ENCODE measurements at places on chromosomes 3 and 15. TPM values are rescaled to one million over a fixed set of nuclear protein-coding genes. Genes with fewer than 3 reads are reported as not detected.
A peak's percentile ranks its signal among the peaks of the same experiment; 100 is the strongest.

DNA sequence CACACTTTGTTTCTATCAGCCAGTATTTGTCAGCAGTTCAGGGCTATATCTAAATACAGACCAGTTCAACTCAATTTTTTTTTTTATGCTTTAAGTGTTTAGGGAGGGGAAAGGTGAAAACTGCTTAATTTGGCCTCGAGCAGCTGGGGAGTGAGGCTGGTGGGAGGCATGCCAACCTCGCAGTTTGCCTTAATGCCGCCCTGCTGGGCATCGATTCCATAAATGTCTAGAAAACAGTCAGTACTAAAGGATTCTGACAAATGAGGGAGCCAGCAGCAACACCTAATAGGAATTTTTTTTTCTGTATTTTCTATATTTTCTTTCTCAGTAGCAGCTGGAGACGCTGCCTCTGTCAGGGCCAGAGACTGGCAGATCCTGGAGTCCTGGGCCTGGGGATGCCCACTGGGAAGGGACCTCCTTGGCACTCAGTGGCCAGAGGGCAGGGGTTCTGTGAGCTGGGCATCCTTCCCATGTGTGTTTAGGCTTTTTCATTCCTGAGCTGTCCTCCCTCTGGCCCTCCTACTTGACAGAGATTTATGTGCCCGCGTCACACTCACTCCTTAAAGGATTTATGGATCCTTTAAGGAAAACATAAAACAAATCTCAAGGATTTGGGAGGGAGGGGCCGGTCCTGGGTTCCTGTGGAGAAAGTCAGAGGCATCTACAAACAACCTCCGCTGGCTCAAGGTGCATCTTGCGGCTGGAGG is 117.8 kb downstream of the WNT5A start:
- no peak for DNase-seq

DNA sequence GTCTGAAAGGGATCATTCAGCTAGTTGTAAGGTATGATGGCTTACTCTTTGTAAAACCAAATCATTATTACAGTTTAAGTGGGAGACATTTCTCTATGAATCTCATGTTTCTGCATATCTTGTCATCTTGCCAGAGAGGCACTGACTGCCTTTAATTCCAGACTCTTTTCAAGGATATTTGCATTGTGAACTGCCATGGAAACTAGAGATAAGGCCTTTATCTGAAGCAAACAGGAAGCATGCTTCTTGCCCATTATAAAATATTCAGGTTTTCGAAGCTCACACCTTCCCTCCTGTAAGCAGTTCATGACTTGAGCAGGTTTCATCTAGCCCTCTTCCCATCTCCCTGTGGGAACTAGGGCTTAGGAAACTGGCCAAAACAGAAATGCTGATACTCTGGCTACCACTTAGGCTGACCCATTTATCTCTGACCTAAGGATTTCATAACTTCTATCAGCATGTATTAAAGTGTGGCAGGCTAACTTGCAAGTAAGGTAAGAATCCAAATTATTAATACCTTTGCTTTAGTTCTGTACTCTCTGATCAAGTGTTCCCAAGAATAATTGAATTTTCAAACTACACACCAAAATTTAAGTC is 326.6 kb upstream of the ALCAM start:
- DNase-seq, result no peak

Gene C2CD4A
- total RNA-seq, result not detected

Gene PEX5L
- total RNA-seq, result 0.47 TPM

- no peak for DNase-seq
Observed at GRCh38 chr3:68162644-68163043, 508.2 kb upstream of the SUCLG2 start.

Gene BNC1
- total RNA-seq, result 68.3 TPM

- DNase-seq, result no peak
Observed at GRCh38 chr3:46512191-46512749, 14.5 kb downstream of the RTP3 start.

DNA sequence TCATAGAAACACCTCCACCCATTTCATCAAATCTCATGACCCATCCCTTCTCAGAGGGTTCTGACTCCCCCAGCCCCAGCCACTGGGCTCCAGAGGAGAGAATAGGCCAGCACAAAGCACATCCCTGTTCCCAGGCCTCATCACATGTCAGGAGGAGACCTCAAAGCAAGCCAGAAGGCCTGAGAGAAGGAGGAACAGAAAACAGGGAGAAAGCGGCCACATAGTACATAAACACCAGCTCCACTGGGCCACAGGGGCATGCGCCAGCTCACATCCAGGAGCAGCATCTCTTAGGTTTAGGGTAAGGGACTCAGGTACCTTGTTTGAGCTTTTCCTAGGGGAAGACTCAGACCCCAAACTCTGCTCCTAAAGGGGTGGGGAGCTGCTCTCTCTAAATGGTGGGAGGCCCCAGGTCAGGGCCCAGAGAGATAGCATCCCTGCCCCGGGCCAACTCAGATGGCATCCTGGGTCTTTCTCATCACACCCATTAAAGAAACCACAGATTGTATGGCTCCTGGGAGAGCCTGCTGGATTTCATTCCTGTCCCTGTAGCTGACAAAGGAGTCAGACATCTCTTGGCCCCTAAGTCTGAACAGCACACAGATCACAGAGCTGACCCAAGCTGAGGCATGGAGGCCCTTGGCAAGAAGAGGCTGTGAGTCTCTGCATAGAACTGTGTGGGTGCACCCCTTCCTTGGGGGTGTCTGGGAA is 2.5 kb downstream of the SHF start:
- no peak for DNase-seq

- DNase-seq, result no peak
Observed at GRCh38 chr3:88434001-88434400, 284.2 kb downstream of the C3orf38 start.

- no peak for DNase-seq
Observed at GRCh38 chr15:25946241-25946805, 83.2 kb upstream of the ATP10A start.

DNA sequence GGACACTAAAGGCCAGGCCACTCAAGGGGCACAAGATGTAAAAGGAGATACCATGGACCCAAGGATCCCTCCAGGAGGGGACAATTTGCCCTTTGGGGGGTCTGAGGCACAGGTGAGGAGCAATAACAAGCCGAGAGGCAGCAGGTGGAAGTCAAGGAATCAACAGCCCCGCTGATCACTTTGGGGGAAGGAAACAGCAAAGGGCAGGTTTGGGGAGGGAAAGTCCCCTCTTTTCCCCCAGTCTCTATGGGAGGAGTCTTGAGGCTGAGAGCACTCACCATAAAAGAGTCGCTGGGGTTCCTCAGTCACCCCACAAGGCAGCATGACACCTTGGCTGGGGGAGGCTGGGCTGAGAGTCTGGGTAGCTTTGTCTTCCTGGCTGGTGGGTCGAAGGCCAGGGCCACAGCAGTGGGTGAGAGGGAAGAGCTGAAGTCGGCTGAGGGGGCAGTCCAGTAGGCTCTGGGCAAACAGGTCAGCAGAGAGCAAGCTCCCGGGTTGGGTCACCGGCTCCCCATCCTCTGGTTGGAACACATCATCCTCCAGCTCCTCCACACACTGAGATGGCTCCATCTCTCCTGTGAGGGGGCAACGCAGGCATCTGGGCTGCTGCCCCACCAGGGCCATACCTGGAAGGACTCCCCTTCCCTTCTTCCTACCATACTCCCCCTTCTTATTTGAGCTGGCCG is 3.0 kb downstream of the BMF start:
- DNase-seq, result no peak

Gene SERINC4
- total RNA-seq, result not detected

Gene RASL12
- not detected for total RNA-seq

- peak; percentile 14 for DNase-seq
Observed at GRCh38 chr3:65412588-65412987, 626.1 kb downstream of the MAGI1 start.

Gene RMDN3
- total RNA-seq, result 31.8 TPM

Gene CELSR3
- total RNA-seq, result 21.5 TPM

GRCh38 chr15:87816811-87817210 is 439.7 kb downstream of the NTRK3 start:
- peak; percentile 65 for DNase-seq

DNA sequence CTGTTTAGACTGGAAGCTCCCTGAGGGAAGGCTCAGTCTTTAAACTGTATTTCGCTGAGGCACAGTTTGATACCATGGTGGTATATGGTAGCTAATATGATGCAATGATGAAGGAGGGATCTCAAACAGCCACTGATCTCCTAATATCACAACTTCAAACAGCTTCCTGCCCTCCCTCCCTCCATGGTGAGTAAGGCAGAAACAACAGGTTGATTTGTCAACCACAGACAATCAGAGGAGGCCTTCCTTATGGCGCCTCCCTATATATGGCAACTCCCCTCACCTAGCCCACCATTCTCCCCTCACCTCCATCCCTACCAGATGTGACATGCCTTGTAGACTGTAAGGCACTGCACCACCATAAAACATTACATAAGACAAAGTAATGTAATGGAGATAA is 316.5 kb upstream of the ICE2 start:
- no peak for DNase-seq

Gene ERICH6
- not detected for total RNA-seq

Gene PSTPIP1
- total RNA-seq, result 1.2 TPM

GRCh38 chr3:105364128-105364527 is 2.6 kb upstream of the ALCAM start:
- peak; percentile 46 for DNase-seq

Gene ARPIN
- total RNA-seq, result 7.1 TPM

GRCh38 chr15:33971811-33972210 is 3.5 kb downstream of the CHRM5 start:
- no peak for DNase-seq

Gene GPR171
- total RNA-seq, result not detected

DNA sequence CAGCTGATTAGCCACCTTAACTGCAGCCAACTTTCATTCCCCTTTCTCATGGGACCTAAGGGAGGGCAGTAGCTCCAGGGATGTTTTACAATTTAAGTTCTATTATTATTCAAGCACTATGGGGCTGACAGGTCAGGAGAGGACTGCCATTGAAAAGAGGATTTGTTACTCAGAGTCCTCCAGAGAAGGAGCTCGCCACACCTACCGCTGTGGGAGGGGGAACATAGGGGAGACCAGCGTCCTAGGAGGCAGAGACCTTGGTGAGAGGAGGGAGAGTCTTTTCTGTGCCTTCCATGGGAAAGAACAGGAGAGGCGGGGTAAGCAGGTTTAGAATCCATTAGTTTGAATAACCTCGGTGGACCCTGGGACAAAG is 14.4 kb downstream of the ATP10A start:
- DNase-seq, result no peak

- no peak for DNase-seq
Observed at GRCh38 chr3:142656575-142656974, 60.4 kb downstream of the PLS1 start.

- no peak for DNase-seq
Observed at GRCh38 chr3:50430950-50431435, 71.7 kb upstream of the TMEM115 start.

DNA sequence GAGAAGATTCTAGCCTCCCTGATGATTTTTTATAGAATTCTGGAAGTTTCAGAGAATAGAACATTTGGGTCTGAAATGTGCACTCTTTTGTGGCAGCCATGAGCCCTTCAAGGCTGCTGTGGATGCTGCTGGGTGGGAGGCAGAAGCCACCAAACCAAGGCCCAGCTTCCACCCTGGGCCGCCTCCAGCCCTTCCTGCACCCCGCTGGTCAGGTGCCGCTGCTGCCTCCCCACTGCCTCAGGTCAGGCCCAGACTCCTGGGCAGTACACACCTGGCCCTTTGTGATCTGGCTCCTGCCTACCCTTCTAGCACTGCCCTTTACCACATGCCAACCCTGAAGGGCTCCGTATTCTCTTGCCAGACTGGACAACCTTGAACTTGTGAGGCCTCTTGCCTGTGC is 28.3 kb downstream of the PPCDC start:
- no peak for DNase-seq

GRCh38 chr15:45113380-45113990 is 487 bp downstream of the DUOX2 start:
- DNase-seq, result no peak

GRCh38 chr3:134992586-134992985 is 197.5 kb downstream of the EPHB1 start:
- no peak for DNase-seq

DNA sequence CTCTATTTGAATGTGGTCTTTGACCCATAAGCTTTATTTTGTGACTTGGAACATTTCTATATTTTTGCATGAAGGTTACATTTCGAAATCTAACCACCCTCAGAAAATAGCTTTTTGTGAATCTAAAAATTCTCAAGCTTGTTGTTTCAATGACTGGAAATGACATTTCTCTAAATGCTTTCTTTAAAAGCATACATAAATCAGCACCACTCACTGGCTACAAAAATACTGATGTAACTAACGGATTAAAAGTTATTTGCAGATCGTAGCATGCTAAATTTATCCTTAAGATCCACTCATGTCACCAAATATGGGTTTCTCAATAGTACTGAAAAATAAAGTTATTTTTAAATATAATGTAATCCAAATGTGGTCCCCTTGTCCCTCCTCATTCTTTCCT is 55.2 kb upstream of the ACAN start:
- no peak for DNase-seq

GRCh38 chr15:90231028-90232017 is 2.4 kb downstream of the CIB1 start:
- DNase-seq, result no peak

- DNase-seq, result peak; percentile 60
Observed at GRCh38 chr3:192082730-192083660, 622.0 kb downstream of the PYDC2 start.

DNA sequence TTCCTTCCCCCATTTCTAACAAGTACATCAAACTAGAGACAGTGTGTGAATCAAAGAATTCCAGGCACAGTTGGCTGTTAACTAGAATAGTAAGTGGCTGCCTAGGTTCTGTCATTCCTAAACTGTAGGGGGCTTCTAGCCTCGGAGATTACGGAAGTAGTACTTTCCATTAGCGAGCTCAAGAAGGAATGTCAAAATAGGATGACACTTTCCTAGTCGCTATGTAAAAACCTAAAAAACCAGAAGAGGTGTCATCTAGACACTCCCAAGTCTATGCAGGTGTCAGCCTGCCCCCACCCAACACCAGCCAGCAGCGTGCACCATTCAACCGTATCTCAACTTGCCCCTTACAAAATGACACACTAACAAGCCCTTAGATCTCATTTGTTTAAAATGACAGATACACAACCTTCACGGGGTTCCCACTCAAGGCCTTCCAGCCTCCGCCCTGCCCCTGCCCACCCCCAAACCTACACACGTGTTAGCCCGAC is 874 bp downstream of the INO80 start:
- DNase-seq, result peak; percentile 62

All from MCF 10A (cell line).